Spleen (tissue), 13 donors: ENCODE measurements at places on chromosomes 12 and 14. TPM values are rescaled to one million over a fixed set of nuclear protein-coding genes. Genes with fewer than 3 reads are reported as not detected.

DNA sequence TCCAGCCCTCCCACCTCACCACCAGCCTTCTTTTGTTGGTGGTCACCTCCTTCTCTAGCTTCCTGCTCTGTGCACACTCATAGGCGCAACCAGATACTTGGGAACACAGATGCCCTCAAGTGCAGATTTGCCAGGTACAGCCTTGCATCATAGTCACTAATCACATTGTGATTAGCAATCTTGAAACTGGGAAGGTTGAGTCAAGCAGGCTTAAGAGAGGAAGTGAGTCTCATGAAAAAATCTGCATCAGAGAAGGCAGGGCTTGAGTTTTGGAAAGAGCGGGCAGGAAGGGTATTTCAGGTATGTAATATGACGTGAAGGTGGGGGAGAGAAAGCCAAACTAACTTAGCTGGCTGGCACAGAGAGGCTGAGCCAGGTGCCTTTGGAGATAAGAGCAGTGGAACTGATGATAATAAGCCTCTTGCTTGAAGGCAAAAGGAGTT is 2.7 kb upstream of the RABGGTA start:
- no peak for DNase-seq

GRCh38 chr14:93965287-93965821 is 11.0 kb downstream of the ASB2 start:
- DNase-seq: no peak

The NEDD1 gene
- polyA plus RNA-seq: 6.0 TPM

GRCh38 chr14:56687123-56687522 is 107.5 kb downstream of the TMEM260 start:
- no peak for DNase-seq

The TMPRSS12 gene
- polyA plus RNA-seq: not detected
